Stimulated activated CD4-positive, alpha-beta T cell treated with anti-CD3 and anti-CD28 coated beads, TNF-alpha, amount 100 ng/mL, for 1 hour (primary cell): ENCODE measurements at places on chromosomes 5 and 9.

GRCh38 chr9:20262611-20263010, 359.7 kb downstream of the MLLT3 start:
- DNase-seq = no peak

DNA sequence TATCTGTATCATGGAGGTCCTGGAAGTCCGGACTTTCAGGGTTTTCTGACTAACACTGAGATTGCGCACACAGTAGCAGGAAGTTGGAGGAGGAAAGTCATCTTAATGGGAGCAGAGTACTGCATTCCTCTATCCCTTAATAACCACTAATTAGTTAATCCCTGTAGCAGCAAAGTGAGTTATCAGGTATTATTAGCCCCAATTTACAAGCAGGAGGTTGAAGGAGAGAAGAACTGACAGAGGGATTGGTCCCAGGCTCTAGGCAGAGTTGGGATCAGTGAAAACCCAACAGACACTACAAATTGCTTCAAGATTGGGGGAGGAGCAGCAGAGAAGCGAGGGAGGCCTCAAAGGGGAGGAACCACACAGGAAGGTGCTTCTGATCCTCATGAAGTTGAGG, 74.5 kb upstream of the XPA start:
- no peak for DNase-seq

GRCh38 chr5:137635521-137635921, 100.4 kb downstream of the KLHL3 start:
- DNase-seq = no peak

DNA sequence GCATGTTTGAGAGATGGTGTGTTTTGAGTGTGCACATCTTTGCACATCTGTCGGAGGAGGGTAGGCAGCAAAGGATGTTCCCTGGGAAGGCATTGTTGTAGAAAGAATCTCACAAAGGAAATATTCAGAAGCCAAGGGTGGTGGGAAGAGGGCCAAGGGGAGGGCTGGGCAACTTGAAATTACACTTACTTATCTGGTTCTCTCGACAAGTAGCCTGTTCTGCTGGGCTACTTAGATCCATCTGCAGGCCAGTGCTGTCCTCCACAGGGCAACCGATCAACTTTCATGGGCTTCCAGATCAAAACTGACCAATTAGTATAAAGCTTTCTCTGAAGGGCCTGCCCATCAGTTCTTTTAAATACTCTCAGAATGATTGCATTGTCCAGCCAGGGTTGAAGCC, 495.2 kb downstream of the GADD45G start:
- no peak for DNase-seq

DNA sequence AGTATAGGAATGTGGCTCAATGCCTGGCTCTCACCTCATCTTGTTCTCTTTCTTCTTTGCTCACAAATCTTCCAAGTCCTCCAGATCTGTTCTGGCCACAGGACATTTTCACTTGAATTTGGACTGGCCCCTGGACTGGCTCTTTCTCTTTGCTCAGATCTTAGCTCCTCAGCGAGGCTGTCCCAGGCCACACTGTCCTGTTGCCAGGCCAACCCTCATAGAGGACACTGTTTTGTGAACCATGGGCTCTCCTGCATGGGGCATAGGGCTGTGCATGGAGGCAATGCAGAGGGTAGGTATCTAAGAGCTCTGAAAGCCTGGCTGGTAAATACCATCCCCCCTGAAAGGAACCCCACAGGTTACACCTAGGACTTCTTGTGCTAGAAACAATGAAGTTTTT, 13.5 kb upstream of the SLC28A3 start:
- DNase-seq = no peak

GRCh38 chr9:81824802-81825730, 103.2 kb upstream of the SPATA31D4 start:
- DNase-seq = no peak

GRCh38 chr9:129202613-129203555, 24.8 kb upstream of the IER5L start:
- DNase-seq = peak; percentile 79

DNA sequence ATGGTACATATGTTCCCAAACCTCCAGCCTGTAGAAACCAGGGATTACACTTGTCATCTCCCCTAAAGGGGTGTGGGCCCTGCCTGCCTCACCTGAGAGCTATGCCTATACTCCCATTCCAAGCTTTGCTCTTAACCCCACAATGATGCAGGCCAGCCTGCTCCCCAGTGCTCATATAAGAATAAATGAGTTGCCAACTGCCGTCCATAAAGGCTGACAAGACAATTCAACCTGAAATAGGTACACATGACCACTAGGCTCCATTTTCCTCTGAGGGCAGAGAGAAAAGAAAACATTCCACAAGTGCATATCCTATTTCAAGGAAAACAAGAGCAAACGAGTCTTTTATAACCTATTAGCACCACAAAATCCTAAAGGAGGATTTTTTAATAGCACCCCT, 28.4 kb downstream of the SKP1 start:
- no peak for DNase-seq

- DNase-seq = no peak
Measured at GRCh38 chr5:31936683-31937082, 237.4 kb downstream of the GOLPH3 start.

- no peak for DNase-seq
Measured at GRCh38 chr5:40628407-40628806, 51.3 kb upstream of the PTGER4 start.

DNA sequence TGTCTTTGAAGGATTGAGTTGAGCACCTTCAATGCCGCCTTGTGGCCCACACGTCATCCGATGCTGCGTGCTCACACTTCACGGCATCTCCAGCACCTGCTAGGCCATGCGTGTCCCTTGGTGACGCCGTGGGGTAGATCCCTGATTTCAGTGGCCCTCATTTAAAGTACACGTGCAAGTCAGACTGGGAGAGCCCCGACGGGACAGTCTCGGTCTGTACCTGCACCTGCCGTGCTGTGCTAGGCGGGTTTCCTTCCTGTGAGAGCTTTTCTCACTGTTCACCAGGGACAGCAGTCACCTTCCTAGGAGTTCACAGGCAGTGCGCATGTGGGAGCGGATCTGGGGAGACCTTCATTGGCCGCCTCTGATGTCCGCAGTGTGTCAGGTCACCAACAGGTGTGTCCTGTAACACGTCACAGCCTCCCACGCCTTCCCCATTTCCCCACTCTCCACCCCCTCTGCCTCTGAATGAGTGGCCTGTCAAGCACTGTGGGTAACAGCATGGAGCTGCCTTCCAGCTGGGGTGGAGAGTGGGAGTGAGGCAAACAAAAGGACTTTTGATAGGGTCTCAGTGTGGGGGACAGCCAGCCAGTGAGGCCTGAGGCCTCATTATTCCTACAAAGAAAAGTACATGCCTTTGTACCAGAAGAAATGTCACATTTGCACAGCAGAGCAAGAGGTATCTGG, 236.4 kb downstream of the FANCC start:
- DNase-seq = no peak

DNA sequence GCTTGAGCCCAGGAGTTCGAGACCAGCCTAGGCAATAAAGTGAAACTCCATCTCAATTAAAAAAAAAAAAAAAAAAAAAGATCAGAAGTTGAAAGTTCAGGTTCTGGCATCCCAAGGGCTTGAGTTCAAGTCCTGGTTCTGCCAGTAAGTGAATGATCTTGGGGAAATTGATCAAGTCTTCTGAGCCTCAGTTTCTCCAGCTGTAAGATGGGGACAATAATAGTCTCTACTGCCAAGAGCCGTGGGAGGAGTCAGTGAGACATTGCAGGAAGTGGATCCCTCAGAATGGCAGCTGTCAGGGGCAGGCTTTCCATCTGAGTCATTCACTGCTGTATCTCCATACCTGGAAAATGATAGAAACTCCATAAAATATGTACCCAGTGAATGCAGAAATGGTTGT, 37.8 kb upstream of the FUBP3 start:
- DNase-seq = no peak

GRCh38 chr9:71990466-71990865, 69.9 kb downstream of the C9orf57 start:
- DNase-seq = no peak

DNA sequence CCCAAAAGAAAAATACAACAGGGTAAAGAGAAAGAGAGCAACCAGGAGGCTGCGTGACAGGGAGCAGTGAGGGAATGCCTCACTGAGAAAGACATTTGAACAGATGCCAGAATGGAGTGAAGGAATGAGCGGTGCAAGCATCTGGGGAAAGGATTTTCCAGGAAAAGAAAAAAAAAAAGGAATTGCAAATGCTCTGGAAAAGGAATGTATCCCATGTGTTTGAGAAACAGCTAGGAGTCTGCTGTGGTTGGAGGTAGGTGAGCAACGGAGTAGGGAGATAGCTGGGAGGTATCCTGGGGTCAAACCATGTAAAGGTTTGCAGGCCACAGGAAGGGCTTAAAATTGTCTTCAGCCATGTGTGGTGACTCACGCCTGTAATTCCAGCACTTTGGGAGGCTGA, 23.6 kb upstream of the CEMIP2 start:
- no peak for DNase-seq

- DNase-seq = peak; percentile 21
Measured at GRCh38 chr5:1174122-1174936, 27.1 kb upstream of the SLC6A19 start.

GRCh38 chr5:131389096-131389868, 125.4 kb downstream of the CDC42SE2 start:
- no peak for DNase-seq

- no peak for DNase-seq
Measured at GRCh38 chr9:31519011-31519410, 865.4 kb upstream of the ACO1 start.

- no peak for DNase-seq
Measured at GRCh38 chr9:89096807-89097206, 81.8 kb downstream of the SHC3 start.

DNA sequence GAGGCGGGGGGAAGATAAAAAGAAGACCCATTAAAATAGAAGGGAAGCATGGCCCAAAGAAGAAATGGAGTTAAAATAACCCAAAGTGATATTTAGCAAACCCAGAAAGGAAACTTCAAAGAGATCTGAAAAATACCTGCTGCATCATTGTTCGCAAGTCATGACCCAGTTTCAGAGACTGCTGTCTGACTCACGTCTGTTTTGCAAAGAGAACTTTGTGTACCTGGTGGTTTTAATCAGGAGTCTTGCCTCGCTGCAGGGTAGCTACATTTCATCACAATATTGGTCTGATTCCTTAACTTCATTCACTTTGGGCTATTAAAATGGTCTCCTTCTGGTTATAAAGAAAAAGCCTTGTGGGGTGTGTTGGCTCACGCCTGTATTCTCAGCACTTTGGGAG, 461.1 kb upstream of the DAP start:
- no peak for DNase-seq

DNA sequence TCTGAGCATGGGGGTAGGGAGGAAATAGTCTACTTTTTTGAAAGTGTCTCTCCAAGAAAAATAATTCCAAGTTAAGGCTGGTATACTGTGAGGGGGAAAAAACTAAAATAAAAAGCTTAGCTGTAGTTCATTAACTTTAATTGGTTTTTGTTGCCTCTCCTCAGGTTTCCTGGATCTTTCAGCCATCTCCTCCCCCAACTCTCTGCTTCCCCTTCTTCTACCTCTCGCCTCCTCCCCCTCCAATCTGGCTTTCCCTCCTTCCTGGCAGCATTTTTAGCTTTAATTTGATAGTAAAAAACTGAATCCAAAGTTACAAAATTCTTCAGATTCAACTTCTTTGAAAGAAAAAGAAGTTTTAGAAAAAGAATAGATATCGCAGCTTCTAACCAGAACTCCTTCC, 462.6 kb downstream of the CETN3 start:
- DNase-seq = no peak

GRCh38 chr9:127749090-127749787, 14.1 kb upstream of the TOR2A start:
- DNase-seq = no peak

GRCh38 chr9:7094052-7094451, 336.3 kb downstream of the KDM4C start:
- no peak for DNase-seq
